ENCODE measurements at places on chromosomes 7 and 10.

- no peak for DNase-seq
Observed at GRCh38 chr7:149071641-149072437, 18.7 kb downstream of the ZNF786 start.

DNA sequence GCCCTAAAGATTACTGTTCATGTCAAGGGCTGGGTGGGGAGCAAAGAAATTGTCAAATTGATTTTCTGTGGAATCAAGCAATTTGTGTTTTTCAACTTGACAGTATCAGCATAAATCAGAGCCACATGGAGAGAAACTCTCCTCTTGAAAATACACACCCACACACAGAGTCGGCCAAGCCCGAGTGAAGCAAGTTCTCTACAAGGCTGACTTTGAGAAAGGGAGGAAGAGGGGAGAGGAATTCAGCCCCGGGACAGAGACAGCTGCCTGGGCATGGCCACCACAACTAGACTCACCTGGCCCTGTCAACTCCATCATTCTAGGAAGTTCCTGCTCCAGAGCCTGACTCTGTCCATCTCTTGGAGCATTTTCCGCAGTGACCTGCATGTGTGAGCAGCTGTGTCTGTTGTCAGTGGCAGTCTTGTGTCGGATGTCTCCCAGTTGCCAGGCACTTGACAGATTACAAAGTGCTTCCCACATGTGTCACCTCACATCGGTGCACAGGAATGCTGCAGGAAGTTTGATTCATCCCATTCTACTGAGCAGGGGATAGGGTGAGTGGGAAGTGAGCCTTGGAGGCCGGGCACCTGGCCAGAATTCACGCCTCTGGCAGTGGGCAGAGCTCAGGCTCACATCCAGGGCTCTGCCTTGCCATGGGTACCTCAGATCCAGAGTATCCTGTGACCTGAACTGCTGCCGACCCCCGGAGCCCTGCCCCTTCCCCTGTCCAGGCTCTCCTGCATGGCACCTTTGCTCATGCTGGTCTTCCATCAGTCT, 37.9 kb downstream of the ADAM12 start:
- no peak for DNase-seq

DNA sequence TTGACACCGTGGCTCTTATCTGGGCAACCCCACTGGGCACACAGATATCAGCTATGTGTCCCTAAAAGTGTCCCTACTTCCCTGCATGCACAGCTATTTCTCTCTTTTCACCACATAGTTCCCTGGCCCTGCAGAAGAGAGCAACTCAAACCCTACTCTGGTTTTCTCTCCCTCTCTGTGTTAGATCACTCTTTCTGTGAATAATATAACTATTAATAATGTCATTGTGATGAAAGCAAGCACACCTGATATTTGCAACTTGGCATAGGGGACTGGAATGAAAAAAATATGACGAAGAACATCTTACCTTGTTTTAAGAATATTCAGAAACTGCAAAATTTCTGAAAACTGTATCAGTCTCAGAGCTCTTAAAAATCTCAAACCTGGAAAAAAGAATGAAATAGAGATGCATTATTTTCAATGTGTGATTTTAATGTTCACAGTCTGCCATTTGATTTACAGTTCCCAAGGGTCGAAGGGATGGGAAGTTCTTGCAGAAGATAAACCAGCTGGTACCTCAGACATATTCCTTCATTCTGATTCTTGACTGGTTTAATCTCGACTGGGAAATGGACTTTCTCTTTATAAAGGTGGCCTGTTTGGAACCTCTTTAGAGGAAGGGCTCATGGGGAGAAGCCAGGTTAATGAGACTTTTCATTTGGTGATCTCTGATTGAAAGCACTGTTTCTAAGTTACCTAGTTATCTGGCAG, 516.8 kb downstream of the KCNMA1 start:
- no peak for DNase-seq

DNA sequence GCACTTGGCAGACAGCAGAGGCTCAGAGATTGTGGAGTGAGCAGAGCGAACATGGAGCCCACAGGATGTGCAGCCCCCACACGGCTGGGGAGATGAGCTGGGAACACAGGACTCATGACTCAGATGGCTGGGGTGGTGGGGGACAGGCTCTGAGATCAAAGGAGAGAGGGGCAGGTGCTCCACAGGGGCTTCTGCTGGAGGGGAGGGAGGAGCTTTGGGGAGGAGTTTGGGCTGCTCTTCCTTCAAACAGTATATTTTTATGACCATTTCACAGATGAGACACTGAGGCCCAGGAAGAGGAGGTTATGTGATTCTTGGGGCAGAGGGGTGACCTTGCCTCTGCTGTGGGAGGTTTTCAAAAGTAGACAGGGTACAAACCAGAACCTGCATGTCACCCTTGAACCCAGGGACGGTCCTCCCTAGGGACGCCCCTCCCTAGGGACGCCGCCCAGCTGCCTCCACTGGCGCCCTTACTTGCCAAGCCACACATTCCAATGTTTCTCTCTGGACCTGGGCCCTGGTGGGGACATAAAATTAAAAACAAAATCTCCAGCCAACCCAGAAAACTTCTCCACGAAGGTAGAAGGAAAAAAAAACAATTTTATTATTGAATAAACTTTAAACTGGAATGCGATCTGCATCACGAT, 981 bp upstream of the CRYGN start:
- no peak for DNase-seq

DNA sequence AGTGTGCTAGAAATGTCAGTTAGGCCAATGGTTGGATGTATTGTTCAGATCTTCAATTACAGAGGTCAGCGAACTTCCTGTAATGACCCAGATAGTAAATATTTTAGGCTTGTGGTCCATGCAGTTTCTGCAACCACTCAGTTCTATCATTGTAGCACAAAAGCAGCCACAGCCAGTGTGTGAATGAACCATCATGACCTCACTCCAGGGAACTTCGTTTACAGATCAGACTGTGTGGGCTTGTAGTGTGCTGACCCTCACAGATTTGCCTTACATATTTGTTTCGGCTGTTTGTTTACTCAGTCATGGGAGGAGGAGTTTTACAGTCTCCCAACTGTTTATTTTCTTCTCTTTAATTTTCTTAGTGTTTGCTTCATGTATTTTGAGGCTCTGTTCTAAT, 55.4 kb downstream of the LANCL2 start:
- DNase-seq, result no peak

GRCh38 chr7:142443216-142444010, 185.6 kb upstream of the PRSS58 start:
- no peak for DNase-seq

DNA sequence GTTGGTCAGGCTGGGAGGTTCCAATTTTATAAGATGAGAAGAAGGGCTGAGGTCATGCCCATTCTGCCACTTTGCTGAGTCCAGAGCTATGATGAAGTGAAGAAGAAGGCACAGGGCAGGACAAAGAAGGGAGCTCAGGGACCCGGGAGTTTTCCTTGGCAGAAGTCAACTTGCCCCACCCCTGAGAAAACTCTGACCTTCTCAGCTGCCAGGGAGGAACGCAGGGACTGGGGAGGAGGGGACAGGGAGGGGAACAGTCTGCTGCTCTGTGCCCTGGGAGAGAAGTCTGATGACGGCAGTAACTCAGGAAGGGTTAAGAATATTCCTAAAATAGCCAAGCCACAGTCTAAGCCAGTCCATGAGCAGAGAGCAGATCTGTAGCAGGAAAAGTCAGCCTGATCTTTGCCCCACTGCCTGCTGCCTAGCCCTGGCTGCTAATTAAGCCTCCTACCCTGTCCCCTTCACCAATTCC, 11.7 kb downstream of the ADIRF start:
- DNase-seq, result no peak

DNA sequence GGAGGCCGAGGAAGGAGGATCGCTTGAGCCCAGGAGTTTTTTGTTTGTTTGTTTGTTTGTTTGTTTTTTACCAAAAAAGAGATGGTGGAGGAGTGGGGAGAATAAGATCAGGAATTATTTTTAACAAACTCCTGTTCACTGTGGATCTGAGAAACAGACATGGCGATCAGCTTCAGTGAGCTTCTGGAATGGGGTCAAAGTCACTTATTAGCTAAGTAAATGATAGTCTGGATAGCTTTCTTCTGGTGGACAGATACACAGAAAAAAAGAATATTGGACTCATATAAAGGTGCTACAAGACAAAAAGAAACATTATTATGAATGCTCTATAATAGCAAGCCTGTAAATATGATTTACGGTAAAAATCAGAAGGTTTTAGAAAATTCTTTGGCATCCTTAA, 85.1 kb downstream of the POU6F2 start:
- DNase-seq, result no peak
